Myometrial cell (primary cell): ENCODE measurements at places on chromosomes 7 and 10. TPM values are rescaled to one million over a fixed set of nuclear protein-coding genes. Genes with fewer than 3 reads are reported as not detected.

ATP6V0A4 gene
- not detected in 2 replicates for total RNA-seq

FAM25A gene
- not detected in 2 replicates for total RNA-seq

STEAP4 gene
- under 0.01 TPM in 1 of 2 replicates, not detected in the other for total RNA-seq

DNAAF5 gene
- total RNA-seq, result 46.4 and 48.1 TPM in 2 replicates

USP54 gene
- 17.9 and 23.4 TPM in 2 replicates for total RNA-seq

AHR gene
- 36.3 and 36.9 TPM in 2 replicates for total RNA-seq

MYO1G gene
- total RNA-seq, result under 0.01 TPM in 1 of 2 replicates, not detected in the other
